ENCODE measurements at places on chromosomes 1 and 21.

DNA sequence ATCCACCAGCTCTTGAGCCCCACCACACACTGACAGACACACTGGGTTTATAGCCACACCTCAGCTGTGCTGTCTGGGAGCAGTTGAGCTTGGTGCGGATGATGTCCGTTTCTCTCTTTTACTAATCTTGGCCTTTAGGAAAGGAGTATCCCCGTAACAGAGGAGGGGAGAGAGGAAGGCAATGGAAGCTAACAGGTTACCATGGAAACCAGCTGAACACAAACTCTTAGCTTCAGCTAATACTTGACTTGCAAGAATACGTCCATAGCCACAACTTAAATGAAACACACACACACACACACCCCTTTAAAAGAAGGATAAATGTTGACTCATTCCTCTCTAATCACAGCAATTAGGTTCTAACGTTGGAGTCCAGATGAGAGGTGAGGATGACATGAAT is 28.0 kb upstream of the LRRN2 start:
- H3K27ac ChIP-seq, result no peak overlapping the region
- DNase-seq, result no peak
- no peak overlapping the region for H3K4me3 ChIP-seq
- peaks cover 12% of the 10 kb centered on the region for H3K27me3 ChIP-seq
- H3K4me1 ChIP-seq, result peaks cover 8% of the 10 kb centered on the region
- no peaks in the 10 kb centered on the region for H3K36me3 ChIP-seq

- DNase-seq, result no peak
- no peaks in the 10 kb centered on the region for H3K36me3 ChIP-seq
- no peaks in the 10 kb centered on the region for H3K27me3 ChIP-seq
- H3K27ac ChIP-seq, result no peak overlapping the region
These were observed 29.9 kb upstream of the POU2F1 start for GRCh38 chr1:167190747-167191237.

GRCh38 chr1:201399018-201399351 is at the start of gene LAD1:
LAD1 (minus strand) TSS chr1:201399324; CDS start chr1:201399306, 18 bp downstream.
- H3K36me3 ChIP-seq, result no peaks in the 10 kb centered on the region
- peak within 1 kb of the TSS; percentile 30 for H3K4me3 ChIP-seq
- H3K27me3 ChIP-seq, result peaks cover 2% of the 10 kb centered on the region
- no peak for DNase-seq
- peaks cover 38% of the 10 kb centered on the region for H3K4me1 ChIP-seq

- H3K4me1 ChIP-seq, result peaks cover 20% of the 10 kb centered on the region
- H3K27ac ChIP-seq, result peak overlapping the region; percentile 65
These were observed 13.7 kb upstream of the GUCA2A start for GRCh38 chr1:42178249-42178648.

GRCh38 chr1:224791362-224791941 is 138.0 kb upstream of the DNAH14 start:
- no peak for DNase-seq
- H3K36me3 ChIP-seq, result no peaks in the 10 kb centered on the region
- H3K4me1 ChIP-seq, result no peaks in the 10 kb centered on the region
- no peaks in the 10 kb centered on the region for H3K27me3 ChIP-seq
- H3K4me3 ChIP-seq, result no peak overlapping the region

GRCh38 chr1:177809819-177810218 is 160.0 kb downstream of the SEC16B start:
- no peaks in the 10 kb centered on the region for H3K27me3 ChIP-seq
- no peaks in the 10 kb centered on the region for H3K4me1 ChIP-seq
- no peak for DNase-seq
- H3K4me3 ChIP-seq, result no peak overlapping the region
- no peak overlapping the region for H3K27ac ChIP-seq

Measured in cardiac muscle cell (in vitro differentiated cells and primary cell).